ENCODE measurements at places on chromosomes 2 and 18.
A peak's percentile ranks its signal among the peaks of the same experiment; 100 is the strongest.

- DNase-seq: no peak
Observed at GRCh38 chr2:31525876-31526275, 54.9 kb downstream of the SRD5A2 start.

GRCh38 chr2:236956031-236956618 is 129.6 kb upstream of the COPS8 start:
- no peak for DNase-seq

- DNase-seq: no peak
Observed at GRCh38 chr18:68574311-68574710, 140.6 kb downstream of the TMX3 start.

DNA sequence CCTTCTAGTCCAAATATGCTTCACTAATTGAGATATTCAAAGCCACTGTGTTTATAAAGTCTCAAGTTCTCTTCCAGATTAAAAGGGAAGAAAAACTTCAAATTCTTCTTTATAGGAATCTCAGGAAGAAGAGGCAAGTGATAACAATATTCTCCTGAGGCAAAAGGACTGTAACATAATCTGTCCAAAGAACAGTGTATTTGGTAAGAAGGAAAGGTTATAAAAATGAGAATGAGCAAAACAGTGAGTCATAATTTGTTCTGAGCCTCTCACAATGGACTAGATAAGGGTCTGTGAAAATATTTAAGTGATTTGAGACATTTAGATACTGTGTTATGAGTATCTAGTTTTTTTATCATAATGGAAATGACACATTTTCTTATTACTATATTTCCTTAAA is 44.3 kb downstream of the SNRPD1 start:
- no peak for DNase-seq

GRCh38 chr2:40740419-40740818 is 288.5 kb upstream of the SLC8A1 start:
- DNase-seq: no peak

DNA sequence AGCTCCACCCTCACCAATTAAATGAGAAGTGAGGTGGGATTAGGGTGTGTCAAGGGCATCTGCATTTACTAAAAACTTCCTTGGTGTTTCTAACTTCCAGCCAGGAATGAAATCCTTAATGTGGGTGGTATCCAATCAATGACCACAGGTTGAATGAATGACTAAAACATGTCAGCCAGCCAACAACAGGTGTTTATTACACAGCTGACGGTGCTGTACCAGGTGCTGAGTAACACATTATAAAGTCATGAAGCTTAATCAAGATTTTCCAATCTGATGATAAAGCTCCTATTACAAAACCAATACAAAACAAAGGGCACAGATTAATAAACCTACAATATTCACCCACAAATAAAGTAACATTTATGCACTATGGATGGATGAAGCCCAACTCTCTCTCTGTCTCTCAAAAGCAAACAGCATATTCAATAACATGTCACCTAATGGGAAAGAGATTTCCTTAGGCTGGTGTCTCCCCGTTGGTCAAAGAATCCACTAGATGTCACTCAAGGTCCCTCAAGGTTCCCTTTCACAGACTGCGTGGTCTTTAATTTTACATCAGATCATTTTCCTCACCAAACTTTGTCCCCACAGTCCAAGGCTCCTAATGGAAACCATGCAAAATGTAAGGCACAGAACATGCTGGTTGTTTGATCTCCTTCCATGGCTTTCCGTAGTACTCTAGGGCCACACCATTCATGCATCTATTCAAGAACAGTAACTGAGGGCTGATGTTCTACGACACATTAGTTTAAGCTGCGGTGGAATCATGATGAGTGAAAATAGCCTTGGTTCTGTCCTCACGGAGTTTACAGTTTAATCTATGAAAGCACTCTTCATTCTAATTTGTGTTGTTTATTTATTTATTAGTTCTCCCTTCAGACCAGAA is 6.4 kb upstream of the PTPN4 start:
- DNase-seq: no peak

DNA sequence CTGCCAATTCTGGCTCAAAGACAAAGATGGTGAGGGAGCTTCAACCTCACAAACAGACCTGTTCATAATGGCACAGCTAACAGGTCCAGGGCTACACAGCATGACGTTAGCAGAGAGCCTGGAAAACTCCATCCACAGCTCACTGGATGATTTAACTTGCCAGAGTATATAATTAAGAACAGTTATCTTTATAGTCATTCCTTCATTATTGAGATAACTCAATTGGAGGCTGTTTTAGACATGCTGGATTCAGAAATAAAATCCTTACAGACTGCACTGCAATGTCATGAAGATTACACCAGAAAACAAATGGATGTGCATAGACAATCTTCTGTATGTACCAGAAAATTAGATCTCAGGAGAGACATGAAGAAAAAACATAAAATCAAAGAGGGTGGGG is 55.1 kb upstream of the LYPD1 start:
- no peak for DNase-seq

- no peak for DNase-seq
Observed at GRCh38 chr18:55743736-55744135, 155.7 kb upstream of the TCF4 start.

DNA sequence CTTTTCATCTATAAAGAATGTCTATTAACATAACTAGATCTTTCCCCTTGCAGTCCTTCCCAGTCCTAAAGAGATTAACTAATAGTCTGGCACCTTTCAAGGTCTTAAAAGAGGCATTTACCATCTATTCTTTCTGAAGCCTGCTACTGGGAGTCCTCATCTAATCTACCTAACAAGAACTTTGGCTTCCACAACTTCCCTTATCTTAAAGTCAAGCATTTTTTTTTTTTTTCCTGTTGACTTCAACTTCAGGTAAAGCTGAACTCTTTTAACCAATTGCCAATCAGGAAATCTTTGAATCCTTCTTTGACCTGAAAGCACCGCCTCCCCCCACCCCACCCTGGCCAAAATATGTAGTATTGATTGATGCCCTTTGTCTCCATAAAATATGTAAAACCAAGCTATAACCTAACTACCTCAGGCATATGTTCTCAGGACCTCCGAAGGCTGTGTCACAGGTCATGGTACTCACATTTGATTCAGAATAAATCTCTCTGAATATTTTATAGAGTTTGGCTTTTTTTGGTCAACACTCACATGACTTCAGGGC is 168.6 kb downstream of the PTPRM start:
- DNase-seq: no peak

- DNase-seq: peak; percentile 69
Observed at GRCh38 chr18:8990276-8991031, 112.0 kb upstream of the NDUFV2 start.

DNA sequence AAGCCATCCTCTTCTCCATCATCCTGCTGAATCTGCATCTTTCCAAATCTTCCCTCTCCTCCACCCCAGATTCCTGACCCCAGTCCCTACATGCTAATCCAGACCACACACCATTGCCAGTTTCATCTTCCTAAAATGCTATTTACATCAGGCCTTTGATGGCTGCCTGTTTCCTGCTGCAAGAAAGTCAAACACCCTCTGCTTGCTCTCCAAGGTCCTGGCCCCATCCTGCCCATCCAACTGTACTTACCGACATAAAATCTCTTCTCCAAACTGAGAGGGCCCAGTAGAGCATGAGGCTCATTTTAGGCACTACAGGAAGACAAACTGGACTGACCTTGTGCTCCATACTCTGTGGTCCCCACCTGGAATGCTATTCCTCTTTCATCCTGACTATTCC is 19.0 kb downstream of the ALK start:
- DNase-seq: no peak

DNA sequence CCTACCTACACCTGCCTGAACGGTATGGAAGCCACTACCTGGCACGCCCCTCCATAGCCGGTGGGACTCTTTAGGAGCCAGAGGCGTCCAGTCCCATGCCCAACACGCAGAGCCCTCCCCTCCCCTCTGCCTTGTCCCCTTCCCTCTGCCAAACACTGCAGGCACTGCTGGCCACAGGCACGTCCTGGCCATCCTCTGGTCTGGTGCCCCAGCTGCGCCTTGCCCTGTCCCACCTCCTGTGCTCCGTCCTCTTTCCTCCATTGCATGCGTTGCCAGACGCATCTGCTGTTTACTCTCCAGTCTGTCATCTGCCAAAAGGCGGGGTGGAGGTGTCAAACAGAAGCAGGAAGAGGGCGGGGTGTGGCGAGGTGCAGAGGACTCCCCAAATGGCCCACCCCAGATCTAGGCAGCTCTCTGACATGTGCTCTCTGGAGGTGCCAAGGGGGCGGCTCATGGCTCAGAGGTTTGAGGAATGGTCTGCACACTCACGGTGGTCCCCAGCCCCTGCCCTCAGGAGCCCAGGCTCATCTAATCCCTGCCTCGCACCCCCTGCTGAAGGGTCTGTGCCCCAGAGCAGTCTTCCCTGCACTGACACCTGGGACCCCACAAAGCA is 45.1 kb downstream of the HS6ST1 start:
- DNase-seq: no peak

DNA sequence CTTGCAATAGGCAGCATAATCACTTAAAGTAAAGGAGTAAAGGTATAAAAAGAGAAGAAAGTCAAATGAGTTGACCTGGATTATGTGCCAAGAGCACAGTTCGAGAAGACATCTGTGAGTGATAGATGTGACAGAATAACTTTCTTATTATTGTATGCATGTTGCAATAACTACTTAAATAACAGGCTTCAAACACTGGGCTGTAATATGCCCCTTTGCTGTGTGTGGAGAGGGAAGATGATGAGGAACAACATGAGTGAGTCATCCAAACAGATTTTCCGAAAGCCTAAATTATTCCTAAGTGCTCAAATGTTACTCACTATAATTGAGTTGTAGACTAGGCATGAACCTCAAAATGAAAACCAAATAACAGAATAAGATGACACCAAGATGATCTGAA is 328.1 kb downstream of the EXOC6B start:
- DNase-seq: no peak

DNA sequence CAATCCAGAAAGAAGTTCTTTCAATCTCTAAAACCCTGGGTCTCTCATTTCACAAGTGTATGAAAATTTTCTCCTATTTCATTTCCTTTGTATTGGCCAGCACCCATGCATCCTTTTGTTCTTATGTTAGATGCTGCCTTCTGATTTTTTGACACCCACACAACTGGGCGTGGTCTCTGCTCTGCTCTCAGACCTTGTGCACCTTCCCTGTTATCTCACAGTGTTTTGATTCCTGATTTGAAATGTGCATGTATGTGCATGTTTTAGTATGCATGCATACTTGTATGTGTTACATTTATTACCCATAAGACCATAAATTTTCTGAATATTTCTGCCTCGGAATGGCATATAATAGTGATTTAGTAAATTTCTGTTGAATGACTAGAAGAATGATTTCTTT is 152.2 kb downstream of the CTNNA2 start:
- DNase-seq: no peak

DNA sequence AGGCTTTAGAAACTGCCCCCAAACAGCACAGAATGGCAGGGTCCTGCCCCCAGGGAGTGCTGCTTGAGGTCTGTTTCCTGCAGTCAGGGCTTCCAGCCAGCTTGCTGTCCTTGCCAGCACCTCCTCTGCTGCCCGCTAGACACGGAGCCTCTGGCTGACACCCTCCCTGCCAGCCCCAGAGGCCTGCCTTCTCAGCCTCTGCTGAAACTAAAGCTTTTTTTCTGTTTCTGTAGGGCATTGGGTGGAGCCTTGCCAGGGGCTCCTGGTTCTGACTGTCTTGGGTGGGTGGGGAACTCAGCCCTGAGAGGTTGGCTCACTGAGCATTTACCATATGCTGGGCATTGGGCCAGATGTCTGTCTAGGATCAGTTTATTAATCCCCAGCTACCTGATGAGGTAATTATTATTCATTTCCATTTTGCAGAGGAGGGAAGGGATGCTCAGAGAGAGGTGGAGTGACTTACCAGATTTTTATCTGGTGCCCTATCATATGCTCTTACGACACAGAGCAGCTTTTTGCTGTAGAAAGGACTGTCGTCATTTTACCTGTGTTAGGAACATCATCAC is 35.4 kb downstream of the INPP4A start:
- DNase-seq: no peak

- DNase-seq: no peak
Observed at GRCh38 chr2:183614799-183615435, 490.7 kb downstream of the NUP35 start.

GRCh38 chr2:20852670-20853069 is 29.8 kb upstream of the LDAH start:
- DNase-seq: no peak

- no peak for DNase-seq
Observed at GRCh38 chr18:11529081-11529480, 80.3 kb upstream of the SLC35G4 start.

DNA sequence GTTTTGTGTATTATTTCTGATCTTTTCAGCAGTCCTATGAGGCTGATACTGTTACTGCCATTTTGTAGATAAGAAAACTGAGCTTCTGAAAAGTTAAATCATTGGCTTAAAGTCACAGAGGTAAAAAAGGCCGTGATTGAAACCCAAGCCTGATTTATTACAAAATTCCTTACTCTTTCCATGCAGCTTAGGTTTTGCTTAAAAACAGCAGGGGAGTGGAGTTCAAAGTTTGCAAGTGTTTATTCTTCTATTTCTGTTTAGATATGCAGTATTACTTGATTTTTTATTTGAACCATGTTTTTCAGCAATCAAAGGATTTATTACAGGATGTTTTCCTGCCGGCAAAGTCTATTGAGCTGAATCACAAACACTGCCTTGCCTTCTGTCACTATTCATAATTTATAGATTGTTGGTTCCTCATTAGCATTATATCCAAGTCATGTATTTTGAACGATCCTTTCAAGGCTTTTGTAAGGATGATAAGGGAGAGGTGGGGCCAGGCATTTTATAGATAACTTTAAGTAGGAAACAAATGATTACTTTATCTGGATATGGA is 31.9 kb upstream of the MSTN start:
- no peak for DNase-seq

GRCh38 chr18:23498117-23498516 is 5.2 kb upstream of the RMC1 start:
- no peak for DNase-seq

DNA sequence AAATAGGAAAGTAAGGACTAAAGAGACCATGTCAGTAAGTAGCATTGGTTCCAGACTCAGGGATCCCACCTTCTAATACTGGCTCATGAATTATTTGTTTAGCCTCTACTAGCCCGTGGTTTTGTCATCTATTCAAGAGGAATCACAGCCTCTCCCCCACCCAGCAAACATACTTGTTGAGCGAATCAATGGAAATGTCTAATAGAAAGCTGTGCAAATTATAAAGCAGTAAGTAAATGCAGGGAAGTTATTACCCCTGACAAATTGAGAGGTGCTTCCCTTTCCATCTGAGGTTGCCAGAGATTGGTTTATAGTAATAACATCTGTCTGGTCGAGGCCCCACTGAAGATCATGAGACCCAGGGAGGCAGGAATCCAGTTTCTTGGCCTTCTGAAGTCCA is 219.3 kb upstream of the OSR1 start:
- DNase-seq: no peak

GRCh38 chr2:233094614-233095013 is 34.5 kb downstream of the INPP5D start:
- peak; percentile 3 for DNase-seq

DNA sequence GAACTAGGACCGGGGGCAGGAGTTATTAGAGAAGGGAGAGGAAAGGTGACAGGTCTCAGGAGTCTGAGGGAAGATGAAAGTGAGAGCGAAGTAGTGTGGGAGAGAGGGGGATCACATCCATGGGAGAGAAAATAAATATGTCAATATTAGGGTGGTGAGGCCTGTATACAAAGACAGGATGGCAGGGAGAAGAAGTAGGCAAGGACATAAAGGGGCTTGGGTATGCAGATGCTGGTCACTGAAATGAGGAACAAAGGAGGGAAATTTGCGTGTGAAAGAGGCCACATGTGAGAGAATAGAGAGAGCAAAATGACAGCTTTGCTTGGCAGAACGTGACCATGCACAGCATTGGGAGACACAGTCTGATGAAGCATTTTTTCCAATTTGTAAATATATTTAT is 13.6 kb downstream of the METAP1D start:
- no peak for DNase-seq

GRCh38 chr18:59921384-59921891 is 21.6 kb downstream of the PMAIP1 start:
- no peak for DNase-seq
